ENCODE measurements at places on chromosomes 4 and X.

- DNase-seq, result no peak
Measured at GRCh38 chr4:8819019-8819418, 52.6 kb downstream of the HMX1 start.

GRCh38 chr4:106898621-106899230 lies 137.4 kb downstream of the DKK2 start:
- peak; percentile 23 for DNase-seq

GRCh38 chrX:67094061-67094460 lies 449.8 kb upstream of the AR start:
- no peak for DNase-seq

DNA sequence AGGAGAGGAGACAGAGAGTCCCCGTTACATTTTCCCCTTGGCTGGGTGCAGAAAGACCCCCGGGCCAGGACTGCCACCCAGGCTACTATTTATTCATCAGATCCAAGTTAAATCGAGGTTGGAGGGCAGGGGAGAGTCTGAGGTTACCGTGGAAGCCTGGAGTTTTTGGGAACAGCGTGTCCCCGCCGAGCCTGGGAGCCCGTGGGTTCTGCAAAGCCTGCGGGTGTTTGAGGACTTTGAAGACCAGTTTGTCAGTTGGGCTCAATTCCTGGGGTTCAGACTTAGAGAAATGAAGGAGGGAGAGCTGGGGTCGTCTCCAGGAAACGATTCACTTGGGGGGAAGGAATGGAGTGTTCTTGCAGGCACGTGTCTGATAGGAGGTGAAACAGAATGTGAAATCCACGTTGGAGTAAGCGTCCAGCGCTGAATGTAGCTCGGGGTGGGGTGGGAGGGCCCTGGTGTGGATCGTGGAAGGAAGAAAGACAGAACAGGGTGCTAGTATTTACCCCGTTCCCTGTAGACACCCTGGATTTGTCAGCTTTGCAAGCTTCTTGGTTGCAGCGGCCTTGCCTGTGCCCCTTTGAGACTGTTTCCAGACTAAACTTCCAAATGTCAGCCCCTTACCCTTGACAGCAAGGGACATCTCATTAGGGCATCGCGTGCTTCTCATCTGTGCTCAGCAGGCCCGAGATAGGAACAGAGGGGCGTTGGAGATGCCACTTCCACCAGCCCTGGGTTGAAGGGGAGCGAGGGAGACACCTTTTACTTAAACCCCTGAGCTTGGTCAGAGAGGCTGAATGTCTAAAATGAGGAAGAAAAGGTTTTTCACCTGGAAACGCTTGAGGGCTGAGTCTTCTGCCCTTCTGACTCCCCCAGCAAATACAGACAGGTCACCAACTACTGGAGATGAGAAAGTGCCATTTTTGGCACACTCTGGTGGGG lies 2.7 kb downstream of the SHOX start:
- no peak for DNase-seq

DNA sequence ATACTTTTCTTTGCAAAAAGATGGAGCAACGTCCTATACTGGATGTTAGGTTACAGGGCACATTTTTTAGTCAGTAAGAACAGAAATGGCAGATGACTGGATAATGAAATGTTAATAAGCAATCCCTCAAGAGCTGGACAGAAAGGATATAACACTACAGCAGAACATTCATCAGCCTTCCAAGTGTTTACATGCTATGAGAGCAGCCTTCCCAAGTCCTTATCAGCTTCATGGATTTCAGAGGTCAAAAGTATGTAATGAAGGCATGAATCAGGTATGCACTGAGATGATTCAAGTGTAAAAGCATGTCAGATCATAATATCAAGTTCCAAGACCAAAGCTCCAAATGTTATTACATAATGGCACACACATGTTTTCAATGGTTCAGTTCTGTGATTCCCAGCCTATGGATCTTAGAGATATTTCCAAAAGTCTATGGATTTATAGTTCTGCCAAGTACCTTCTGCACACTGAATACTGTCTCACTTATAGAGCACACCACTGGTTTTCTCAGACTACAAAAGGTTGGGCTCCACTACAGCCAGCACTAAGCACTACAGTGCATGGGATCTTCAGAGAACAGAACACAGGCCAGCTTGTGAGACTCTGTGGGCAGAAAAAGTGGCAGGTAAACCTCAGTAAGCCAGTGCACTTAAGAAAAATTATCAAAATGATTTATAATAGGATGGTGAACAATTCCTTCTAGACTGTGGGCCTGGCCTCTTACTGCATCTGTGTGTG lies 49.2 kb downstream of the GPC4 start:
- DNase-seq, result no peak

DNA sequence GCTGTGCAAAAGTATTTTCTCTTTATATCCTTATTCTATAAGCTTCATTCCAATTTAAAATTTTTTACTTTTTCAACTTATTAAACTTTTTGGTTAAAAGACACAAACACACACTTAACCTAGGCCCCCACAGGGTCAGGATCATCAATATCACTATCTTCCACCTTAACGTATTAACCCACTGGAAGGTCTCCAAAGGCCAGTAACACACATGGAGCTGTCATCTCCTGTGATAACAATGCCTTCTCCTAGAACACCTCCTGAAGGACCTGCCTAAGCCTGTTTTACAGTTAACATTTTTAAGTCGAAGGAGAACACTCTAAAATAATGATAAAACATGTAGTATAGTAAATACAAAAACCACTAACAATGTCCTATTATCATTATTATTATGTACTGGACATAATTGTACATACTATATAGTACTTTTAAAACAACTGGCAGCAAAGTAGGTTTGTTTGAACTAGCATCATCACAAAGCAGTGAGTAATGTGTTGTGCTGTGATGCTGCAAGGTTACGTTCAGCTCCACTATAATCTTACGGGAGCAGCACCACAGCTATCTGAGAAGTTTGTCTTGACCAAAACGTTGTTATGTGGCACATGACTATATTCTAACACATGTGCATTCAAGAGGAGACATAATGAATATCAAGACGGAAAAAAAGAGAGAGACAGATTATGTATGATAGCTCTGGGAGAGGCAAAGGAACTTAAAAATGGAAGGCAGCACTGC lies 33.7 kb downstream of the DHX15 start:
- no peak for DNase-seq

- DNase-seq, result peak; percentile 67
Measured at GRCh38 chr4:16264798-16265197, 38.5 kb upstream of the TAPT1 start.

DNA sequence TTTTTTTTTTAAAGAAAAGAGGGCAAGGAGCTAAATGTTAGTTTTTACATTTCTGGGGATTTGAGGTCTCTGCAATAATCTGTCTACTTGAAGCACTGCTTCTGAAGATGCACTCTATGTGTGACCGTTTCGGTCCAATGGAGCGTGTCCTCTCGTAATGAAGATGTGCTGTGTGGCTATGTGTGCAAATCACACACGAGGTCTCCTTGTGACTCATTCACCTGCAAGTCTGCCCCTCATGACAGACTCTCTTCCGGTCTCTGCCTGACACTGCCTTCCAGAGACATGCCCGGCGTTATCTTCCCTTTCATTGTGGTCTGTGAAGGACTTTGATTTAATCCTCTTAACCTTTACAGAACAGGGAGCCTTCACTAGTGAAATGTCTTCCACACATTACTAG lies 84.3 kb downstream of the TRAM1L1 start:
- DNase-seq, result no peak

DNA sequence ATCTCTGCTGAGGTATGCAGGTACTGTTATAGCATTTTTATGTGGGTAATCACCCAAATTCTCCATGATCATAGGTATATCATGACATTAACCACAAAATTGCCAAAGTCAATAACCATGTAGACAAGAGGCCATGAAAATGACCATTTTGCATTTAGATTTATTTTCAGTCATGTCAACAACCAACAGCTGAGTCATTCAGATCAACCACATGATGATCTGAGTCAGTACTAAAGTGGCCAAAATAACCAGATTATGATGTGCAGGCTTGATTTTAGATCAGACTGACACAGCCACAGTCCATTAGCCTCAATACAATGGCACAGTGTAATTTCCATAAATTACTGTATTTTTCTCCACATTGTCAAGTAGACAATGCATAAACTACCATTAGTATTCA lies 240.5 kb downstream of the GRIA3 start:
- no peak for DNase-seq

DNA sequence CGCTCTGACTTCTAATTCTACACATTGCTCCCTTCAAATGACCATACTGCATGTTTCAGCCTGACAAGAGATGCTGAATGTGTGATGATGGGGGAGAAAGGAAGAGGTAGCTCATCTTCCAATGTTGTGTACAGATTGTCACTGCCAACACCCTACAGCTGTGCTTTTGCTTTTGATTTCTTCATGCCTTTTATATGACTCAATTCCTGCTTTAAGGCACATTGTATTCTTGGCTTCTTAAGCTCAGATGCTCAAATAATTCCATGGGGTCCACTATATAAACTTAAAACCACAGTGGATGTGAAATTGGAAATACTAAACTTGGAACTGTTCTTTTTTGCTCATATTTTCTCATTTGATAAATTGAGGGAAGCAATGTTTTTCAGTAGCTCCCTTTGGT lies 183.2 kb upstream of the WDFY3 start:
- DNase-seq, result no peak

DNA sequence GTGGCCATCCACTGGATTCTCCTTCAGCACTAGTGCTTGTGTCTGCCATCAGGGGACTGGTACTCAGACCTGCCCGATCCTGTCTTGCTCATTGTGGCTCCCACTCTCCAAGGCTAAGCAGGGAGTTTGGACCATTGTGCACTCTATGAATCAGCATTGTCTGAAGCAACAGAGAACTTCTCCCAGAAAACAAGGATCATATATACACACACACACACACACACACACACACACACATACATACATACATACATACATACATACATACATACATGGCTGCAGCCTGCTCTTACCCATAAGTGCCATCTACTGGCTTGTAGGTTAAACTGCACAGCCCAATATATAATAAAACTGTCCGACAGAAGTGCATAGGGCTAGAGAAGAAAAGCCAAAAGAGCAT lies 345.3 kb upstream of the LCORL start:
- DNase-seq, result no peak

- DNase-seq, result no peak
Measured at GRCh38 chrX:155877288-155877687, 3.9 kb upstream of the VAMP7 start.

DNA sequence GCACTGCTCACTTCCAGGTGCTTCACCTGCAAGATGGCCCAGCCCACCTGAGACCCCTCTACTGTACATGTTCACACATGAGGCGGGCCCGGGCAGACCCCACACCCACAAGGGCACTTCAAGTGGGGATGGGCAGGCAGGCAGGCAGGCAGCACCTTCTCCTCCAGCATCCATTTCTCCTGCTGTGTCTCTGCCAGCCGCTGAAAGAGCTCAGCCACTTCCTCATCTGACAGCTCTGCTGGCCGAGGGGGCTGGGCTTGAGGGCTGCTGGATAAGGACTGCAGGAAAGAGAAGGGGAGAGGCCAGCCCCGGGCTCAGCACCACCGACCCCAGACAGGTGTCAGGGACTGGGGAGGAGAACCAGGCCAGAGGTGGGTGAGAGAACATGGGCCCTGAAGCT lies 4.4 kb upstream of the KCND1 start:
- DNase-seq, result no peak

DNA sequence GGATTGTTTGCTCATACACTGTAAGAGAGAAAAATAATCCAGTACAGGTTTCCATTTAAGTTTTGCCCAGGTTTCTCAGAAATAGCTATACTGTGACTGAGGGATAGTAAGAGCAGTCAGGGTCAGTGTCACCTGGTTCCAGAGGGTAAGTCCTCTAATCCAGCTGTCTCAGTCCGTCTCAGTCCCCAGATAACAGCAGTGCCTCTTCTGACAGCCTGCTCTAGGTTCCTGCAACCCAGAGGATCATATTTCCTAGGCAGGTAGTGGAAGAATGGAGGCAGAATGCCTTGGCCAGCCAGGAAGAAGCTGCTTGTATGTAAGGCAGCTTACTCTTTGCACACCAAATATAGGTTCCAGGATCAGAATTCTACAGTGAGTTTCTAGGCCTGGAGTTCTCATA lies 22.6 kb upstream of the GNRHR start:
- no peak for DNase-seq

GRCh38 chr4:41256740-41257256 lies at the start of gene UCHL1:
TSS of gene UCHL1 (plus strand) at chr4:41256928. CDS start at chr4:41256977, 49 bp downstream.
- peak; percentile 4 for DNase-seq

DNA sequence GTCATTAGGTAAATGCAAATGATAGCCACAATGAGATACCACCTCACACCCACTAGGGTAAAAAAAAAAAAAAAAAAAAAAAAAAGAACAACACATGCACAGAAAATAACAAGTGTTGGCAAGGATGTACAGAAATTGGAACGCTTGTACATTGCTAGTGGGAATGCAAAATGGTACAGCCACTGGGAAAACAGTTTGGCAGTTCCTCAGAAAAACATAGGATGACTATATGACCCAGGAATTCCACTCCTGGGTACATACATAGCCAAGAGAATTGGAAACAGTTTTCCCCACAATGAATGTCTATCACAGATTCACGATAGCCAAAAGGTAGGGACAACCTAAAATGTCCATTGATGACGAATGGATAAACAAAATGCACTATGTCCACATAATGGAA lies 161.3 kb upstream of the MAMLD1 start:
- no peak for DNase-seq

DNA sequence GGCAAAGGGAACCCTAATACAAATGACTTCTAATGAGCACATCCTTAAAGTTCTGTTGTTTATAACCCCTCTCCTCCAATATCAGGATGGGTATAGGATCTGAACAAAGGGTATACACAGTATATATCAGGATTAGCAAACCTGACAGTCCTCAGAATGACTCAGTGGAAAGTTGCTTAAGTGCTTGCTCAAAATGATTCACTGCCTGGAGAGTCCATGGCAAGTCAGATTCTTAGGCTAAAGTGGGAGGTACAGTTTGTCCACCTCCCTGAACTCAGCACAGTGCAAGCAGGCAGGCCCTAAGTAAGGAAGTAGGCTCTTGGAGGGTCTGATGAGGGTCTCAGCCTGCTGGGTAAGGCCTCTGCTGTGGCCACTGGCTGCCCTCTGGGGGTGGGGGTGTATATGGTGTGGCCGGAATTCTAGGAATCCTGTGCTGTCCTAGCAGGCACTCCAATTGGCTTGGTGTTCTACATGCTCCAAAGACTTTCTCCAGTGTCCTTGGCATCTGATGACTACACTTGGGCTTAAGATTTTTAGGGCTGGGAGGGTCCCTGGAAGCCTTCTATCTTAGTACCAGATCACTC lies 54.3 kb downstream of the CHRDL1 start:
- DNase-seq, result no peak

- no peak for DNase-seq
Measured at GRCh38 chrX:35680940-35681346, 117.2 kb upstream of the MAGEB16 start.

GRCh38 chrX:16612257-16612897 lies 37.6 kb upstream of the S100G start:
- no peak for DNase-seq

DNA sequence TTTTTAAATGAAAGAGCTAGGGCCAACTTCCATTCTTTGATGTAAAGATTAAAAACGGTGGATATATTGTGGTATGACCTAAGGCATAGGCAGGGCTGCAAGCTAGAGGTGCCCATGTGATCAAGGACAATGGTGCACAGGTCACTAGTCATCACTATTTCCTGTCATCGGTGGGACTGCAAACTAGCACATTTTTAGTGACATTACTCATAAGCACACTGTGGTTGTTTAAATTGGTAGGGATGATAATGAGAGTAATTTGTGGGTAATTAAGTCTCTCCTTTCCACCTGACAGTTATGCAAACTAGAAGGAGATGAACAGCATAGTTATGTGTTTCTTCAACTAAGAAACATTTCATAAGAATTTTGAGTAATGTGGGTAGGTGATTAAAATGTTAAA lies 85.4 kb downstream of the GPRIN3 start:
- no peak for DNase-seq

All from CD14-positive monocyte (primary cell).